ENCODE measurements at places on chromosomes 16 and 17. TPM values are rescaled to one million over a fixed set of nuclear protein-coding genes. Genes with fewer than 3 reads are reported as not detected.

DNA sequence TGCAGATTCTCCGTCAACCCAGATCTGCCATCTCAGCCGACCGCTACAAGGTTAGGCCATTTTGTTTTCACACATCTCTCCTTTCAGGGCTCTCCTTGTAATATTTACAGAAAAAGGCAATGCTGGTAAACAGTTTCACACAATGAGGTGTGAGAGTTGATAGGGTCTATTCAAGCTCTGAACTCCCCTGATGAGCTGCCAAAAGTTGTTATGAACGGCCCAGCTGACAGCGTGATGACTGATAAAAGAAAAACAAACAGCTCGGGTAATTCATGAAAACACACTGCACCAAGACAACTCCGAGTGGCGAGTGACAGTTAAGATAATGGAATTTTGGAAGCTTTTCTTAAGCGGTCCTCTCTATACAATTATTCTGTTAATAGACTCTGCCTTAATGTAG is 68.1 kb upstream of the IRX5 start:
- no peaks in the 10 kb centered on the region for H3K27me3 ChIP-seq
- H3K36me3 ChIP-seq: no peaks in the 10 kb centered on the region
- H3K27ac ChIP-seq: no peak overlapping the region

- no peak within 1 kb of the TSS for H3K27ac ChIP-seq
- no peak within 1 kb of the TSS for H3K4me3 ChIP-seq
- H3K36me3 ChIP-seq: no peaks in the 10 kb centered on the region
- H3K27me3 ChIP-seq: peaks cover 36% of the 10 kb centered on the region
These were observed at the start of gene BHLHA9 for GRCh38 chr17:1270210-1271029. Gene BHLHA9, plus strand, starts transcription at chr17:1270444. Its CDS starts 120 bp downstream, at chr17:1270564.

DNA sequence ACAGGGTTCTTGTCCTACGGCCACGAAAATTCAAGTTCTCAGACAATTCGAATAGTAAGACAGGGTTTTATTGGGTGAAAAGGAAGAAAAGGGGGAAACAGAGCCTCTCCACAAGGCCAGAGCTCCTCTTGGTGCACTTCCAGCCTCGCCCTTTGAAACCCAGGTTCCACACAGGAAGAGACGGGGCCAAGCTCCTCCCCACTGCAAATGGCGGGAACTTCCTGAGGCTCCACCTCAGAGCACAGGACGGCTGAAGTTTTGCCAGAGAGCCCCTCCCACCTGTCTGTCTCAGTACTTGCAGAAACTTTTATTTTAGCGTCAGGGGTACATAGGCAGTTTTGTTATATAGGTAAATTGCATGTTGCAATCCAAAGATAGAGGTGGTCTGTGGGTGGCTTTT is 165.7 kb upstream of the CDH8 start:
- DNase-seq: no peak
- H3K36me3 ChIP-seq: no peaks in the 10 kb centered on the region
- no peak overlapping the region for H3K27ac ChIP-seq
- no peak overlapping the region for H3K4me3 ChIP-seq

DNA sequence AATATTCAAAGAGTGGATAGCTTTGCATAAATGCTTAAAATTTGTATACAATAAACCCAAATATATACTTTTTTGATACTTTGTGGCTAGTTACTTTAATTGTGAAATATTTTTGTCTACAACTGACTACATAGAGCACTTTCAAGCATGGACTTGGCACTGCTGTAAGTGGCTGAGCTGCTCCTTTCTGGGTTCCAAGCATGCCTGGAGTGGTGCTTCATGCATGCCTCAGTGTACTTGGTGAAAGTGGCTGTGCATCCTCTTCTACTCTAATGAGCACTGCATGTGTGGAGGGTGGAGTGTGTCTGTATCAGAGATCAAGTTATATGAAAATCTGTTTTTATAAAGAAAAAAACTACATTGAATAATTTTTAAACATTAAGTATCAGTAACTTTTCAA is 94.1 kb downstream of the OMG start:
- no peaks in the 10 kb centered on the region for H3K27me3 ChIP-seq
- H3K4me3 ChIP-seq: no peak overlapping the region
- H3K36me3 ChIP-seq: peaks cover 32% of the 10 kb centered on the region
- peak; percentile 49 for DNase-seq

DNAJA2 gene
- total RNA-seq: 53.1 TPM

GRCh38 chr16:89197033-89197632 is 3.2 kb downstream of the SLC22A31 start:
- DNase-seq: peak; percentile 39
- peaks cover 23% of the 10 kb centered on the region for H3K4me1 ChIP-seq
- peaks cover 31% of the 10 kb centered on the region for H3K27me3 ChIP-seq
- no peaks in the 10 kb centered on the region for H3K36me3 ChIP-seq
- no peak overlapping the region for H3K27ac ChIP-seq

GRCh38 chr17:79276821-79277220 is 202.2 kb downstream of the ENGASE start:
- peaks cover 22% of the 10 kb centered on the region for H3K27me3 ChIP-seq
- no peak overlapping the region for H3K4me3 ChIP-seq
- H3K27ac ChIP-seq: no peak overlapping the region
- H3K4me1 ChIP-seq: no peaks in the 10 kb centered on the region

- H3K36me3 ChIP-seq: peaks cover 100% of the 10 kb centered on the region
- H3K27ac ChIP-seq: no peak overlapping the region
- H3K4me3 ChIP-seq: no peak overlapping the region
- peak; percentile 6 for DNase-seq
- no peaks in the 10 kb centered on the region for H3K4me1 ChIP-seq
- H3K27me3 ChIP-seq: no peaks in the 10 kb centered on the region
These were observed 17.8 kb downstream of the PROCA1 start for GRCh38 chr17:28693869-28694268.

DNA sequence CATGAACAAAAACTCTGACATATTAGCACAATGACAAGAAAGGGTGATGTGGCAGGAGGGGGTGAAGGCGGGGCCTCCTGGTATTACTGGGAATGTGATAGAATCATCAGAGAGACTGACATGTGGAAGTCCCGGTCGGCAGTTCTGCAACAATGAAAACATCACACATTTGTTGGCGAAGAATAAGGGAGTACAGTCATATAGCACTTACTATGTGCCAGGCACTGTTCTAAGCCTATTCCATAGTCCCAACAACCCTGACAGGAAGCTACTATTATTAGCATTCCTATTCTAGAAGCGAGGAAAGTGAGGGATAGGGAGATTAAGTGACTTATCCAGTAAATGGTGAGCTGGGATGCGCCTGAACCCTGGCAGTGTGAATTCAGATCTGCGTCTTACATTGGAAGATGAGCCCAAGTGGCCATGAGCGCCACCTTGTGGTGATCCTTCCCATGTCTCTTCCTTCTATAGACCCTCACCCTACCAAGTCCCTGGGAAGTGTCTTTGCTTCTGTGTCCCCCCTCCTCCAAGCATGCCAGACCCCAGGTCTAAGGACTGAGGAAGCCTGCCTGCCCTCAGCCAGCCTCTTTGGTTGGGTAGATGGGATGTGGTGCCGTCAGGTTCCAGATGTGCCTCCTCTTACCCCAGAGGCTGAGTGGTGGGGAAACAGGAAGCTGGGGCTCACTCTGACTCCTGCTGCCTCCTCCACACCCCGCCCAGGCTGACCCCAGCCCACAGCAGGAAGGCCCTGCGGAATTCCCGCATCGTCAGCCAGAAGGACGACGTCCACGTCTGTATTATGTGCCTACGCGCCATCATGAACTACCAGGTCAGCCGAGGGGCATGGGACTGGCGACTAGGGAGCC is 14.0 kb downstream of the FMNL1 start:
- peak; percentile 85 for DNase-seq
- no peak overlapping the region for H3K4me3 ChIP-seq
- no peak overlapping the region for H3K27ac ChIP-seq
- peaks cover 54% of the 10 kb centered on the region for H3K36me3 ChIP-seq

CD300LF gene
- 66.2 TPM for total RNA-seq

DNA sequence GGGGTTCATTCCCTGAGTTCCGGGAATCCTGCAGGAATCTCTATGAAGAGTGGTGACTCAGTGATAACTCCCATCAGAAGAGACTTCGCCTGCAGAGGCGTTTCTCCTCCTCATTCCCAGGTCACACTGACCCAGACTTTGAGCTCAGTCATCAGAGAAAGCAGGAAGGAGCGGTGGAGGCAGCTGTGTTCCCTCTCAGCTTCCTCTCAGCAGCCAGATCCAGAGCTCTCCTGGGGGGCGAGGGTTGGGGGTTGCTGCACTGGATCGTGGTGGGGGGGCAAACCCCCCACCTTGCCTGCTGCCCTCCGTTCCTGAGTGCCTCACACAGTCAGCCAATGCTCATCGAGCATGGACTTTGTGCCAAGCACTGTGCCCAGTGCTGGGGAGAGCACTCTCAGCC is 271.2 kb downstream of the CBLN1 start:
- H3K4me1 ChIP-seq: no peaks in the 10 kb centered on the region
- DNase-seq: no peak
- H3K4me3 ChIP-seq: no peak overlapping the region
- H3K27ac ChIP-seq: no peak overlapping the region
- H3K36me3 ChIP-seq: no peaks in the 10 kb centered on the region

CMTM1 gene
- total RNA-seq: 8.1 TPM

DNA sequence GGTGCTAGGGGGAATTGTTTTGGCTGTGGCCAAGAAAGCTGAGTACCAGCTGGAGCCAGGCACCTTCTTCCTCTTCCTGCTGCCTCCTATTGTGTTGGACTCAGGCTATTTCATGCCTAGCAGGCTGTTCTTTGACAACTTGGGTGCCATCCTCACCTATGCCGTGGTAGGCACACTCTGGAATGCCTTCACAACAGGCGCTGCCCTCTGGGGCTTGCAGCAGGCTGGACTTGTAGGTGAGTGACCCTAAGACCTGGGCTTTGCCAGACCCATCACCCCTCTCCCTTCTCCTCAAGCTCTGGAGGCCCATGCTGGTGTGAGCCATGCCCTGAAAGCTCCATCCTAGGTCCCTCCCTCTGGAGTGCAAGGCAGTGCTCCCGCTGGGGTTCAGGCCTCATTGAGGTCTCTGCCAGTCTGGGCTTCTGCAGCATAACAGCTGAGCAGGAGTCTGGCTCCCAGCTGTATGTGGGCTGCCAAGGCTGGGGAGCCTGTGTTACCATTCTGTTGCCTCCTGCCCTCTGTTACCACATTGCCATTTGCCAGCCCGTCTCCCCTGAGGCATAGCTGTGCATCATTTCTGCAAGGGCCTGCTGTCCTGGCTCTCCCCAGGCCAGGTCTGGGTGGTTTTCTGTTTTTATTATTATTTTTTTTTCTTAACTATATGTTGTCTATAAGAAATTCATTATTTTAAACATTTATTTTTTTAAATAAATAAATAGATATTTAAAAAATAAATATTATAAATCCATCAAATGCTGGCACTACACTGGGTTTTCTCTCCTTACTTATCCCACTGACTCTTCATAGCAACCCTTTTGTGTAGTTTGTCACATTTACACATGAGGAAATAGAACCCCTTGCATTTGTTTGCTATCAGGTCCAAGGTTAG is 4.1 kb downstream of the SLC9A5 start:
- no peak overlapping the region for H3K27ac ChIP-seq
- DNase-seq: no peak
- no peaks in the 10 kb centered on the region for H3K36me3 ChIP-seq
- H3K27me3 ChIP-seq: peaks cover 11% of the 10 kb centered on the region
- H3K4me1 ChIP-seq: peaks cover 19% of the 10 kb centered on the region

CNTROB gene
- total RNA-seq: 56.2 TPM

GRCh38 chr17:79487149-79487548 is 123.7 kb downstream of the RBFOX3 start:
- H3K4me1 ChIP-seq: no peaks in the 10 kb centered on the region
- peaks cover 48% of the 10 kb centered on the region for H3K27me3 ChIP-seq
- no peak for DNase-seq
- no peak overlapping the region for H3K4me3 ChIP-seq

GRCh38 chr16:66352304-66352703 is 14.2 kb upstream of the CDH5 start:
- no peaks in the 10 kb centered on the region for H3K27me3 ChIP-seq
- no peak overlapping the region for H3K4me3 ChIP-seq
- no peaks in the 10 kb centered on the region for H3K36me3 ChIP-seq
- H3K27ac ChIP-seq: no peak overlapping the region

GRCh38 chr16:72129976-72130656 is 36.5 kb downstream of the DHX38 start:
- H3K27ac ChIP-seq: no peak overlapping the region
- DNase-seq: no peak
- no peak overlapping the region for H3K4me3 ChIP-seq
- peaks cover 5% of the 10 kb centered on the region for H3K4me1 ChIP-seq

GRCh38 chr17:5234645-5235576 is at the start of gene SCIMP:
Gene SCIMP, minus strand, starts transcription at chr17:5234860. Its CDS starts 105 bp downstream, at chr17:5234755.
- H3K4me3 ChIP-seq: peak within 1 kb of the TSS; percentile 49
- peak; percentile 65 for DNase-seq
- peaks cover 15% of the 10 kb centered on the region for H3K4me1 ChIP-seq
- no peaks in the 10 kb centered on the region for H3K36me3 ChIP-seq
- peak within 1 kb of the TSS; percentile 46 for H3K27ac ChIP-seq
